Hematopoietic multipotent progenitor cell treated with erythropoietin and hydrocortisone succinate and interleukin-3 and kit ligand, for 8 days (in vitro differentiated cells): ENCODE measurements at places on chromosomes 2 and 18.

GRCh38 chr2:180291552-180292421, 284.7 kb upstream of the CWC22 start:
- DNase-seq, result no peak

GRCh38 chr2:230502593-230502992, 86.6 kb downstream of the SP100 start:
- DNase-seq, result no peak

GRCh38 chr18:59876310-59876626, 23.5 kb upstream of the PMAIP1 start:
- DNase-seq, result no peak

DNA sequence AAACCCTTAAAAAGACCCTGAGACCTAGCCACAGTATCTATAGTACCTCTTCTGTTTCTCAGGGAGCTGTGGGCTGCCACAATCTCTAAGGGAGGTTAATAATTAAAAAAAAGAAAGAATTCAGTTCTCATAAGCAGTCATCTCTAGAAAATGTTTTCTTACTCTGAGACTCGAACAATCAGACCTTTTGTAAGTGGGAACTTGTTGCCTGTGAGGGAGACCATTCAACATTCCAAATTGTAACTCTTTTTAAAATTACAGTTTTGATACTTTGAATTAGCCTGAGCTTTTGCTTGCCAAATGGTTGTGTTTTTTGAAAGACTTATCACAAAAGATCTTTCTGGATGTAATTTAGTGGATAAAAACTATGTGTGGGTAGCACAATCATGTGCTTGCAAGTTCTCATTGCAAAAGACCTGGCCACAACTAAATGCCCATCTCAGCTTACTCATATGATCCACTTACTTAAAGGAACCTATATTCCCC, 33.3 kb downstream of the IL1R2 start:
- no peak for DNase-seq

DNA sequence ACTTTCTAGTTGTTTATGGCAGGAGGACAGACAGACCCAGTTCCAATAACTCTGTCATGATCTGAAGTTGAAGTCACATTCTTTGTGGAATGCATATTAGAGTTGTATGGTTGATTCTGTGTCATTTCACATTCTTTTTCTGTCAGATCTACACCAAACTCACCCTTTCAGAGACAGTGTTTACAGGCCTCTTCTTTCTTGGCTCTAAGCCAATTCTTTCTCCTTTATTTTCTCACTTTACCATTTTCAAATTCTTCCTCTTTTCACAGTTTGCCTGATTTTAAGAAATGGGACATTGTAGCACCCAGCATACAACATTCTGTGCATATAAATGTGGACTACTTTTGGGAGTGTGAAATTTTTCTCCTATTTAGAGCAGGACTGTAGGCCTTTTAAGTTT, 103.7 kb downstream of the CCDC85A start:
- no peak for DNase-seq

- no peak for DNase-seq
Measured at GRCh38 chr2:146912536-146912935, 932.3 kb upstream of the ACVR2A start.

DNA sequence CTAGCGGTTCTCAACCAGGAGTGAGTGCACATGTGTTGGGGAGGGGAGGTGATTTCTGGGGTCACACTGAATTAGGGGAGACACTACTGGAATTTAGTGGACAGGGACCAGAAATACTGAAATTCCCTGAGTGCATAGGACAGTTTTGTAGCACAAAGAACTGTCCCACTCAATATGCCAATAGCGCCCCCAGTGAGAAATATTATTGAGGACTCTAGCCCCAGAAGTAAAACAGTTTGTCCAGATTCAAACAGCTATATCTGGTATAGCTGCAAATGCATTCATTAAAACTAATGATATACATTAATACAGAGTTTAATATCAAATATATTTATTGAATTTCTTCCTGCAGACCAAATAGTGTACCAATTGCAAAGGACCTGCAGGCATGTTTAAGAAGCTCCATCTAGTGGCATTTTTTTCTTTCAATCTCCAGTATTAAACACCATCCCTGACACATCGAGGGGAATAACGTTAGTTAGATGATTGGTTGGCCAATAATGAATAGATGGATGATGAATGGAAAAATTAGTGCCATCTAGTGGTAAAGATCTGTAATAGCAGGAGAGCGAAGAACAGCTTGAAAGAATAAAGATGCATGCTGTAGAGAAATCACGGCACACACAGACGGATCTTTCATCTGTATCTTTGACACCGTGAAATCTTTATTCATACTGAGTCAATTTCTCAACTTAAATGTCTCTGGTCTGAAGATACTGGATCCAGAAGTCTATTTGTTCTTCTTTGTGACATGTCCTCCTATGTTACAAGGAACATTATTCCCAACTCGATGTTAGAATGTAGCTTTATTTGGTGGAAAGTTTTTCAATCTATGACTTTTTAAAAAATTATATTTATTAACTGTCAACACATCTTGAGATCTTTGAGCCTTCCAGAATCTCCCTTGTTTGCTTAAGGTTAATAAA, 62.5 kb downstream of the DHRS9 start:
- peak; percentile 78 for DNase-seq

- no peak for DNase-seq
Measured at GRCh38 chr2:47024046-47024445, 108.4 kb upstream of the MCFD2 start.

GRCh38 chr2:204791230-204791629, 246.0 kb downstream of the PARD3B start:
- no peak for DNase-seq

DNA sequence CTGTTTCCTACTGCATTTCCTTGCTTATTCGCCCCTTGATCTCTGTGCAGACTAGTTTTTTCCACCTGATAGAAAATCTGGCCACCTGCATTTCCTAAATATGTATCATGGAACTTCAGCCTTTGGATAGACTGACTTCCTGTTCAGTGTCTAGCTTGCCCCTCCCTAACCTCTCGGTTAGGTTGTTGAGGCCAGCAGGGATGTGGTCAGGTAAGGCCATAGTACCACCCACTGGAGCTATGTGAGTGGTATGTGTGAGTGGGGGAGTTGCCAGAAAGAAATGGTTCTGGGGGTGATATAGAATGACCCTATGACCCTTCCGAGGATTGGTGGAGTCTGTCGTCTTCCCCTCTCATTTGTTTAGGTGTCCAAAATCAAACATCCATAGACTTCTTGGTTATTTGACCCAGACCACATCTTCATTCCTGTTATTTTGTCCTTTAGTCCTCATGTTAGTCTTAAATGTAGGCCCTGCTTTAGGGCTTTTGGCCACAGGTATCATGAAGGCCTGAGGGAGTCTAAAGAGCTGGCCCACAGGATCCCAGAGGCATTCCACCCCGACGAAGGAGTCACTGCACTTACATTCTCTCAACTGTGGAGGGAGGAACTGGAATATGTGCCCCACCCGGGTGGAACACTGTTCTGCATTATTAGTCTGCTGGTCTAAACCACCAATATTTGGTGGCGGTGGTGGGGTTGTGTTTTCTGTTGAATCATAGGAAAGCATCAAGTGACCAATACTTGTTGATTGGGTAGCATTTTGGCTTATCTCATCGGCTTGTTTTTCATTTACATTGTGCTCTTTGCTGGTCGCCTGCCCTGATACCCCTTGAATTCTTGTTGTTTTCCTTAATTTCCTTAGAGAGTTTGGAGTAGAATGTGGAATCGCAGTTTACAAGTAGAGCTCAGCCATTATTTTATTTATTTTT, 21.9 kb downstream of the CAB39 start:
- no peak for DNase-seq

DNA sequence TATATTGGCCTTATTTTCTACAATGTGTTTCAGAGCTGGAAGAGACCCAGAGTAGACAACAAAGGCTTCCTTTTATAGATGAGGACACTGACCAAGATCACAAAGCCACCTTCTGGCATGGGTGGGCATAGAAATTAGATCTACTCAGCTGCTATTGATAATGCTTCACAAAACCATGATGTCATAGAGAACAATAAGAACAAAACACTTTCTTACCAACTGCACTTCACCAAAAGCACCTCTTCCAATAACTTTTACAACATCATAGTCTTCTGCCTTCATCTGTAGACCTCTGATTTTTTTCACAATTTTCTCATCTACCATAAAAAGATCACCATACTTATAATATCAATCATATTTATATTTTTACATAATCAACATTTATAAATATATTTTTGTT, 58.1 kb downstream of the ROCK2 start:
- DNase-seq, result no peak

GRCh38 chr2:189411860-189412259, 29.4 kb upstream of the WDR75 start:
- no peak for DNase-seq

DNA sequence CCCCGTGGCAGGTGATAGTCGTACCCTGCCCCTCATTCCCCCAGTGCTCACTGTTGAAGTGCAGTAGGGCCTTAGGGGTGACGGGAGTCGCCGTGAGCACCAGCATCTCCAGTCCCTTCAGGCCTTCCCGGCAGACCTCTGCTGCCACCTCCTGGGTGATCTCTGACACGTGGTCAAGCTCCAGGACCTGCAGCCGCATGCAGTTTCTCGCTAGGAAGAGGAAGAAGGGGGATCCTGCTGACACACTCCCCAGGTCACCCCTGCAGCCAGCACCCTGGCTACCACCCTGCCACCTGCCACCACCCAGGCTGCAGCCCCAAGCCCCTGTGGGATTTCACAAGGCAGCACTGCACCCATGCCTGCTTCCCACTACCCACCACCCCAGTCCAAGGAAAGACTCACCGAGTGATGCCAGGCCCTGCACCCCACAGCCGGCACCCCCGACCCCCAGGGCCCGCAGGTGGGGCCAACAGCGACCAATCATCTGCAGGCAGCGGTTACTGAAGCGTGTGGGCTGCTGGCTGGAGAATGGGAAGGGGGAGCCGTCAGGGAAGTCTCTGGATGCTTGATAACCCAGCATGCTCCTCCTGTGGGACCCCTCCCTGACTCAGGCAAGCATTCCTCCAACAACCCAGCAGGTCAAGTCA, 23.8 kb downstream of the FBXO41 start:
- DNase-seq, result peak; percentile 60

DNA sequence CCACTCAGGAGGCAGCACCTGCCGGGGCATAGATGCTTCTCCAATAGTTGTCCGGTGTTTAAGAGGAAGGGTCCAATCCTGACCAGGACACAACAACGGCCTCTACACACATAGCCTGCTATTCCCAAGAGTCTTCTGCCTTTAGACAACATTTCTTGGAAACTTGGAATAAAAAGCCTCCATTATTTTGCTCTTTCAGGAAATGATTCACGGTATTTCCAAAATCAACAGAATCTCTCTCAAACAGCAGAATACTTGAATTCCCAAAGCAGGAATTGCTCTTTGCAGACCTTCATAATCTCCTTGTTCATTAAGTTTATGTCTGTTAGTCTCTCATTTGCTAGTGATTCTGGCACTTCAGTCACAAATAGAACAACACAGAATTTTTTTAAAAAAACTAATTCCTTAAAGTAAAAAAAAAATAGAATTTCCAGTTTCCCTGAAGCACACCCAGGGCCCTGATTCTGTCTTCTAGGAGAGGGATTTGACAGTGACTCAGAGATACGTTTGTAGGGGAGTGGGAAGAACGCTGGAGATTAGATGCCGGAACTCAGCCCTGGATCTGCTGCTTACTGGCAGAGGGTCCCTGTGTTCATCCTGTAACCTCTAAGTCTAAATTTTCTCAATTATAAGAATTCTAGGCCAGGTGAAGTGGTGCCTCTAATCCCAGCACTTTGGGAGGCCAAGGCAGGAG, 74.7 kb downstream of the NAB1 start:
- DNase-seq, result no peak

DNA sequence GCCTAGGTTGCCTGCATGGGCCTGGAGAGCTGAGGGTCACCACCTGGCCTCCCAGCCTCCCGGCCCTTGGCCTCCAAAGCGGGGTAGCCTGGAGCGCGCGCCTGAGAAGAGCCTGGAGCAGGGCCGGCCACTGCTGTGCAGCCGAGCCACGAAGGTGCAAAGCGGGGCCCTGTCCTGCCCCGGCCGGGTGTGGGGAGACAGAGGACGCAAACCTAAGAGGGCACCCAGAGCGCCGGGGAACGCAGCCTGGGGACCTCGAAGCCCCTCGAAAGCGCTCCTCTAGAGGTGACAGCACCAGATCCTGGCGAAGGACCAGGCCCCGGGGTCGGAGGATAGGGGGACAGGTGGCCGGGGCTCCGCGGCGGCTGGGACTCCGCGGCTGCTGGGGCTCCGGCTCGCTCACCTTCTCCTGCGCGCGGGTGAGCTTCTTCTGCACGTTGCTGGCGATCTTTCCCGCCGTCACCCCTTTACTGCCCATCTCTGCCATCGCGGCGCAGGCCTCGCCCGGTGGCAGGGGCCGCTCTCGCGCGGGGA, 430 bp downstream of the BIN1 start:
- DNase-seq, result no peak

DNA sequence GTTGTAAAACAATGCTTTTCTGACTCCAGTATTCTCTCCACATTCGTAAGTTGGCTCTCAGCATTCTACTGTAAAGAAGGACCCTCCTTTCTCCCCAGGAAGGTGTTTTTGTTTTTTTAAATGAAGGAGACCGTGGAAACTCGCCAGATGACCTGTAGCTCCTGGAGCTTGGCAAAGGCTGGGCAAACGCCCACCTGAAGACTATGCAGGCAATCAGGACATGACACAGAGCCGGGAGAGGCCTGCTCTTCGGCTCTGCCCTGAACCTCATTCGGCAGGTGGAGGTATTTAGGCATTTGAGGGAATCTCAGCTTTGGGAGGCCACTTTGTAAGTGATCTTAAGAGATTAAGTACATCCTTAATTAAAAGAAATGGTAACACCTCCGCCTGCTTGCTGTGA, 17.4 kb downstream of the CASP10 start:
- DNase-seq, result no peak

GRCh38 chr2:67346718-67347407, 50.3 kb upstream of the ETAA1 start:
- no peak for DNase-seq

DNA sequence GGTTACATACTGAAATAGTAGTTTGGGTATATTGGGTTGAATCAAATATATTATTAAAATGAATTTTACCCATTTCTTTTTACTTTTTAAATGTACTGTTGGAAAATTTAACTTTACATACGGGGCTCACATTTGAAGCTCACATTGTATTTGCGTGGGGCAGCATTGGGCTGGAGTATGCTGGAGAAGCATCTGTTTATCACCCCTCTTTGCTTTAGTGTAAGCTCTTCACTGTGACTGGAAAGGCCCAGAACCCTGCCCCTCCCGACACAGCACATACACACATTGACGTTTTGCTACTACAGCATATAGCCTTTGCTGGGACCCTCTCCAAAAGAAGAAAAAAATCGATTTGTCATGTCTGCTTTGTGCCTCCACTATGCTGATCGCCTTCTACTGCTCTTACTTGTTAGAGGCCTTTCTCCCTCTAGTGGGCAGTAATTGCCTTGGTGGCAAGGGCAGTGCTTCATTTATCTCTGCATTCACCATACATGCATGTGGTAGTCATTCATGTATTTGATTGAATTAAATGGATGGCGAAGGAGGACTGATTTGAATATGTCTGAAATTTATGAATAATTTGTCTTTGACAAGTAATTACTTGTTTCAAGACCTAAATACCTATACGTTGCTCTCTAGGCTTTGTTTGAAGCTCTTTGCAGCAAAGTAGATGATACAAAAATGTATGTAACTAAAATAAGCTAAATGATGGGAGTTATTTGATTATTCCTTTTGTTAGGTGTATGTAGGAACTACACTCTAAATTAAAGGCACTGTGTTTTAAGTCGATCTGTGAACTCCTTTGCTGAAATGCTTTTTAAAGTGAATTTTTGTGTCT, 37.4 kb downstream of the VAPA start:
- peak; percentile 84 for DNase-seq
